ENCODE measurements at places on chromosomes 1 and 21.

- DNase-seq: no peak
Measured at GRCh38 chr1:22680726-22681125, 27.7 kb downstream of the C1QB start.

DNA sequence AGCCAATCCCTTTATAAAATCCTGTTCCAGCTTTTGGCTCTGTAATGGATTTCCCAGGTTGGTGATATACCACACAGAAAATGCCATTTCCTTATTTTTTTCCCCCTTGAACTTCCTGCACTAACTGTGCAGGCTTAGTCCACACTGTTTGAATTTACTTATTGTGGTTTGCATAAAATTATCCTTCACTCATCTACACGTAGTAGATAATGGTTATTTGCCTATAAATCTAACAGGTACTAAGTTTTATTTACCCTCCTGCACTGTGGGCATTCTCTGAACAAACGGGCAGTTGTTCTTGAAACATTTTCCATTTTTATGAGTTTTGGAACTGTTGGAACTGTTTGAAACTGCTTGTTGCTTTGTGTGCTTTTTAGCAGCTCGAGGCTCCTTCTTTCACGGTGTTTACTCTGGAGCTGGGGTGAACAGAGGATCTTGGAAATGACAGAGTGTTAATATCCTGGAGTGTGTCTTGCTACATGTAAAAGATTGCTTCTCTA is 23.0 kb upstream of the KIFAP3 start:
- no peak for DNase-seq

DNA sequence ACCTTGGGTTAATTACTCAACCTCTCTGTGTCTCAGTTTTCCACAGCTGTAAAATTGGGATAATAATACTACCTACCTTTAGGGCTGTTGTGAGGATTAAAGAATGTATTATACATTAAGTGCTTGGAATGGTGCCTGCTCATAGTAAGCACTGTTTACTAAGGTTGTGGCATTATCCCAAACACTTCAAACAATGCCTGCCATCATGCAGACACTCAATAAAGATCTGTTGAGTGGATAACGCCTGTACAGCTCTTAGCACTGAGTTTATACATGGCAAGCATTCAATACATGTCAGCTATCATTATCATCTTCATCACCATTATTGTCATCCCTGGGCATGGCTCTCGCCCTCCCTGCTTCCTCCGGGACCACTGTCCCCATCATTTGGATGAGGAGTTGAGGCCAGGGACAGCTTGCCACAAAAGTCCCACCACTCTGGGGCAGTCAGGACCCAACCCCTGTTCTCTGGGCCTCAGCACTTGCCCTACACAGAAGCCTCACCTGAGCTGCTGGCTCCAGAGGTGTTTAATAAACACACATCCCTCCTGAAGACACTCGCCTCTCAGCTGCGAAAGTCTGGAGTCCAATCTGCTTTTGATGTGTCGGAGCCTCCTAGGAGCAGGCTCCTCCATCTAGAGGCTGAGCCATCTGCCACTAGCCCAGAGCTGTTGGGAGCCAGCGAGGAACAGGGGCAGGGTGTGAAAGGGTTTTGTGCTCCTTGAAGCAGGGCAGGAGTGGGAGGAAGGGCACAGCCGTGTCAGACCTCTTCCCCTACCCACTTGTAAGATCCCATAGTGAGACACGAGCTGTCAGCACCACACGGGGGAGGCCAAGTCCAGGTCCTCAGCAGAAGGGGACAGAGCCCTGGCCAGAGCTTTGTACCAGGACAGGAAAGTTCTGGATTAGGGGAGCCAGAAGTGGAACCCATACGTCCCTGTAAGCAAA is 80.9 kb upstream of the ZC3H12A start:
- no peak for DNase-seq

DNA sequence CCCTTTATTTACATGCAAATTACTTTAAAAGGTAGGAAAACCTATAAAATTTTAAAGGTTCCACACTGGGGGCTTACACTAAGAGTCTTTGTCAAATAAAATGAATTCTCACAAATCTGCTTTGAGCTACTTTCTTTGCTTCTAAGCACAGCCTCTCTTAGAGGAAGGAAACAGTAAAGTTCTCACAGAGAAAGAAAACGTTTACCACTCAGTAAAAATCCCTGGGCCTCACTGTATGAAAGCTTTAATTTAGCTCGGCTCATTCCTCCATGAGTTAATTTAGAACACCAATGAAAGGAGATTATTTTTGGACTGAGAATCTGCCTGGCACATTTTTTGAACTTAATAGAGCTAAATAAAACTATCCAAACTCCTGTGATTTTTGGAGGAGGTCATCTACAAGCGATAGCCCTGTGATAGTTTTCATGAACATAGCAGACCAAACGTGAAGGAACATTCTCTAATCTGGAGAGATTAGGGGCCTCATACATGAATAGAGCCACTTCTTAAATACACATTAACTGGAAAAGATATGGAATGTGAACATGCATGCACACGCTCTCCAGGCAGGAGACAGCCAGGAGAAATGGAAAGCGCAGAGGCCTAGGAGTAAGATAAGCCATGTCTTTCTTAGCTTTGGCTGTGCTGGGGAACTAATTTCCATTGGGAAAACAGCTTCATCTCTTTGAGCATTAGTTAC is 32.8 kb downstream of the PRRX1 start:
- DNase-seq: no peak

GRCh38 chr1:86714561-86715244 is 10.3 kb downstream of the SH3GLB1 start:
- no peak for DNase-seq

DNA sequence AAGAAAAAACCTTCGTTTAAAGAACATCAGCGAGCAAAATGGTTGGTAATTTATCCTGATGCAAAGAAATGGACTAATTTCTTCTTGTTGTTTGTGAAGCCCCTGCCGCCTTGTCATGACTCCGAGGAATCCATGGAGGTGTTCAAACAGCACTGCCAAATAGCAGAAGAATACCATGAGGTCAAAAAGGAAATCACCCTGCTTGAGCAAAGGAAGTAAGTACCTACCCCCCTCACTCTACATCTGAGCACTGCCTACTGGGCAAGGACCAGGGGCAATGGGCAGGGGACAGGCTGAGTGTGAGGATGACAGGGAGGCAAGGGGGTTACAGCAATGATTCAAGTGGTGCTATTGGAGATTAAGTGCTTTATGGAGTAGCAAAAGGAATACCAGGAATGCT is 29.4 kb downstream of the MAP3K7CL start:
- DNase-seq: no peak

DNA sequence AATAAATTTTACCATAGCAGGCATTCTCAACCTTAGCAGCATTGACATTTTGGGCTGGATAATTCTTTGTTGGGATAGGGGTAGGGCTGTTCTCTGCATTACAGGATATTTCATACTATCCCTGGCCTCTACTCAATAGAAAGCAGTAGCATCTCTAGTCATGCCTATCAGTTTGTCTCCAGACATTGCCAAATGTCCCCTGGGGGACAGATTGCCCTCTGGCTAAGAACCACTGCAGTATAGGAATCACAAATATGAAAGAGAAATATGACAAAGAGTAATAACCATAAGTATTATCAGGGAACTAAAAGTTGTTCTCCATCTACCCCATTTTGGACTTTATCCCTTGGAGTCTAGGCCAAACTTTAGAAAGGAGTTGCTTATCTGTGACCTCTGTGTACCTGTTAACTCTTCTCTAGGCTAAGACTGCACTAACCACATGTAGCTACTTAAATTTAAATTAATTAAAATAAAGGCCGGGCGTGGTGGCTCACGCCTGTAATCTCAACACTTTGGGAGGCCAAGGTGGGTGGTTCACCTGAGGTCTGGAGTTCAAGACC is 76.1 kb downstream of the AGO3 start:
- DNase-seq: no peak

GRCh38 chr1:20318971-20319370 is 28.3 kb downstream of the VWA5B1 start:
- no peak for DNase-seq

- no peak for DNase-seq
Measured at GRCh38 chr1:39220891-39221870, 16.7 kb downstream of the MACF1 start.

GRCh38 chr1:239909898-239910297 is 181.8 kb upstream of the FMN2 start:
- DNase-seq: peak; percentile 51

DNA sequence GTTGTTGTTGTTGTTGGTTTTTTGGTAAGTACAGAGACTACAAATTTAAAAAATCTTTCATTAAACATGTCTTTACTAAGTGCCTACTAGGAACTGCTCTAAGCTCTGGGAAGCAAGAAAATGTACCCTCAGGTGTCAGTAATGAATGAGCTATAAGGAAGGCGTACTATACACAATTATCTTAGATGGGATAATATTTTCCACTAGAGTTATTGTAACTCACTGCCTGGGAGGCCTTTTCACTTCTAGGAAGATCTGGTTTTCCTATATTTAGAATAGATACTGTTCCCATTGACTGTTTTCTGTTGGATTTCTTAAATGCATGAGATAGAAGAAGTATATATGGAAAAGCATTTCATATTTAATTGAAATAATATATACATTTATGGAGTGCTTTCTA is 19.6 kb downstream of the CLIC4 start:
- no peak for DNase-seq

DNA sequence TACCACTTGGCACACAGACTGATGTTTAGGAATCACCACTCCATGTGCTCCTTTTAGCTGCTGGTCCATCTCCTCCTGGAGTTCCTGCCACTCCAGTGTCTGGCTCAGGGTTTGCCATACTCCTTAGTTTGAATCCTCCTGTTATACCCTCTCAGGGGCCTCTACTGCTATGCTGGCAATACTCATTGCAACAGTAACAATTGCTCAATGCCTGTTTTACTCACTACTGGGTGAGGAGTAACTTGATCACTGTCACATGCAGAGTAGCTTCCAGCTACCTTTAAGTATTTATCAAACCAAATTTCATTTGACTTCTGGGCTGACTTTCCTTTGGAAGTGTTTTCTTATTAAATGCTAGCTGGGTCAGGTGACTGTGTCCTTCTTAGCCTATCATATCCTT is 107.2 kb upstream of the WLS start:
- no peak for DNase-seq

DNA sequence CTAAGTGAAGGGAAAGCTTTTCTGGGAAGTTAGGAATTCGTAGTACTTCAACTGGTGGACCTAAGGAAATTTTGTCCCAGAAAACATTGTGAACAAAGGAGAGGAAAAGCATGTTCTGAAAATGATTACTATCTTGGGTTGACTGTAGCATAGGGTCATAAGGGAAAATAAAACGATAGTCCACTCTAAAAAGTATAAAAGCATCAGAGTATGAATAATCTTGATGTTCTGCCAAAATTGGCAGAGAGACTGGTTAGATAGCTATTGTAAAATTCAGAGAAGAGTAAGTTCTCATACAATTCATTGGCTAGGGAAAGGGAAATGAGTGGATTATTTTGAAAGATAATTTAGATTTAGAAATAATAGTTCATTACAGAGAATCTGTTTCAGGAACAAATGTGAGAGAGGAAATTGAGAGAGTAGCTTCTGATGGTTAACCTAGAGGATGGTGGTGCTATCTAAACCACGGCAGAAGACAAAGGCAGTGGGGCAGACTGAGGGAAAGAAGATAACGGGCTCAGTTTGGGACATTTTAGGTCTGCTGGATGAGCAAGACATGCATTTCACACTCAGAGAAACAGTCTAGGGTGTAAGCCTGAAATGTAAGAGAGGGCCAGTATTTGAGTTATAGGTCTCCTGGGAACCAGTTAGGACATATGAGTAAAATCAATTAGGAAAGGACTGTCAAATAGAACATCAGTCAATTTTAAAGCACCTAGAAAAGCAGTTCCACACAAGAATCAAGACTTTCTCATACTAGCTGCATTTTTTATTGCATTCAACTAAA is 799.3 kb upstream of the CXADR start:
- no peak for DNase-seq

- no peak for DNase-seq
Measured at GRCh38 chr1:31800674-31800967, 15.2 kb downstream of the SPOCD1 start.

GRCh38 chr1:49995734-49996133 is 28.0 kb downstream of the AGBL4 start:
- DNase-seq: no peak

DNA sequence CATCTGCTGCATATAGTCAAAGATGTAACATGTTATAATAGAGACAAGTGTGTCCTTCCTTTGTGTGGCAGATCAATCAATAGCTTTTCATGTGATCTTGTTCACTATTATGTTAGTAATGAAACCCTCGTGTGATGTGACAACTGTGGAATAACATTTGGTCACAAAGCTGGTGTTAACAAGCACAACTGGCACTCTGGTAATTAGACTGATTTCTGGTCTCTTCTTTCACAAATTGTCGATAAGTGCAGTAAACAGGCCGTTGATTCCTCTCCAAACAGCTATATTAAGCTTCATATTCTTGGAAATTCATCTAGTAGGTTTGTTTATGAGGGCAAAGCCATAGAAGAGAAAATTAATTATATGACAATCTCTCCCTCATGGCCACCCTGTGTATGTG is 616.7 kb upstream of the PTBP2 start:
- DNase-seq: no peak

- no peak for DNase-seq
Measured at GRCh38 chr1:181100015-181100905, 11.8 kb downstream of the IER5 start.

- peak; percentile 46 for DNase-seq
Measured at GRCh38 chr1:96487971-96488370, 233.6 kb upstream of the PTBP2 start.

DNA sequence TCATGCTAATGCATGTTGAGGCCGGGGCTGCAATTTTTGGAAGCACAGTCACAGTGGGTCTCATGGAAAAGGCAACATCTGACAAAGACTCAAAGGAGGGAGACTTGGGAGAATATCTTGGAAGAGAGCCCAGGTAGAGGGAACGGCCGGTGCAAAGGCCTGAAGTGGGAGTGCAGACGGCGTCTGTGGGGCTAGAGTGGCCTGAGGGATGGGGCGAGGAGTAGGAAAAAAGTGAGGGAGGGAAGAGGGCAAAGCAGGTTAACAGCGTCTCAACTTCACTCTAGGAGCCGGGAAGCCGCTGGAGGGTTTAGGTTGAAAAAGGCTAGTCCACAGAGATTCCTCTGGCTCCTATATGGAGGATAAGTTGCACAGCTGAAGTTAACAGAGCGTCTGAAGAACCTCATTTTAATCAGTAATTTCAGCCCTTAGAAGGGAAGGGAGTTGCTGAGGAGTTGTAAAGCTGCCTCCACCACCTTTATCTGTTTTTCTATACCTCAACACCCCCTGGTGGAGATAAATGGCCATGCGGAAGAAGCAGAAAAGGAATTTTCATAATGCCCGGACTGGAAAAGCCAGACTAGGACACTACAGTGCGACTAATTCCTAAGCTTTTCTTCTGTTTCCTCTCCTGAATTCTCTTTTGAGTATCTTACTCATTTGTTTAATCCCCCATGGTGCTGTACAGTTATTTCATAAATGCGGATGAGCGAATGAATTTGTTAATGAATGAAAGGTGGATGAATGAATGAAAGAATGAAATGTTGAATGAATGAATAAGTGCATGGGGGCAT is 78.7 kb upstream of the ZNF281 start:
- DNase-seq: peak; percentile 63

- DNase-seq: no peak
Measured at GRCh38 chr1:159223004-159223403, 18.3 kb downstream of the ACKR1 start.
